Stomach (tissue), 19 donors: ENCODE measurements at places on chromosomes 3 and 15. TPM values are rescaled to one million over a fixed set of nuclear protein-coding genes. Genes with fewer than 3 reads are reported as not detected.

Gene NPAP1
- not detected for total RNA-seq

Gene AVEN
- 13.2 TPM for total RNA-seq

- no peak for DNase-seq
These were observed 136.2 kb downstream of the TJP1 start for GRCh38 chr15:29686079-29686425.

GRCh38 chr3:122213650-122214049, 30.2 kb downstream of the CASR start:
- no peak for DNase-seq

Gene SLC15A2
- 16.5 TPM for total RNA-seq

- peak; percentile 40 for DNase-seq
These were observed 68.5 kb downstream of the MYO1E start for GRCh38 chr15:59304034-59304795.

Gene LRRC57
- total RNA-seq = 67.9 TPM

Gene ISL2
- total RNA-seq = 4.0 TPM

DNA sequence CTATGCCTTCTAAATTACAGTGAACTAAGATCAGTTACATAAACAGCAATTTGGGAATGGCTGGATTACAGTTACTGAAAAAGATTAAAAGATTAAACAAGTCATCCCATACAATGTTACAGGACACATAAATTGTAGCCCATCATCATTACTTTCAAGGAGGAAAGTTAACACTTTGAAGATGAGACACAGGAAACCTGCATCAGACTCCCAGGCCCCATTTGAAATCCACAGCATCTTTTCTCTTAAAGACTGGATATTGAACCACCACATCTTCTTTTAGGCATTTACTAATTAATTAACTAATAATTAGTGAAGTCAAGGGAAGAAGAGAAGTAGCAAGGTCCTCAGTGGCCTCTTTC, 170.2 kb downstream of the PLCL2 start:
- no peak for DNase-seq

DNA sequence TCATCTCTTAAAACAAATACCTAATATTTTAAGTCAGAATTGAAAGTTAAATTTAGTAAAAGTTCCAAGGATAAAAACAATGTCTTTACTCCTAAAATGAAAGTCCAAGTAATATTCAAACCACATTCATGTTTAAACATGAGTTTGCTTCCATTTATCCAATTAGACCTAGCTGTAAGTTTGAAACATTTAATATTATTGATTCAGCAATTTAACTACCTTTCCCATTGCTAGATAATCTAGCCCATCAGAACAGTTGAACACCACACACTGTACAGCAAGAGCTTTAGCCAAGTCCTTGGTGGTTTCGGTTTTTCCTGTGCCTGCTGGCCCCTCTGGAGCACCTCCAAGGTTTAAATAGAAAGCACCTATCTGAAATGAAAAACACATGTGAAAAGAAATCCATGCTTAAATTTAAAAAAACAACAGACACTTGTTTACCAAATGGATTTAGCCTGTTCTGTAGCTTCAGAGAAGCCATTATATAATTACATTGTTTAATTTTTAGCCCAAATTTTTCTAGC, 97.8 kb downstream of the DNAH12 start:
- DNase-seq = no peak

DNA sequence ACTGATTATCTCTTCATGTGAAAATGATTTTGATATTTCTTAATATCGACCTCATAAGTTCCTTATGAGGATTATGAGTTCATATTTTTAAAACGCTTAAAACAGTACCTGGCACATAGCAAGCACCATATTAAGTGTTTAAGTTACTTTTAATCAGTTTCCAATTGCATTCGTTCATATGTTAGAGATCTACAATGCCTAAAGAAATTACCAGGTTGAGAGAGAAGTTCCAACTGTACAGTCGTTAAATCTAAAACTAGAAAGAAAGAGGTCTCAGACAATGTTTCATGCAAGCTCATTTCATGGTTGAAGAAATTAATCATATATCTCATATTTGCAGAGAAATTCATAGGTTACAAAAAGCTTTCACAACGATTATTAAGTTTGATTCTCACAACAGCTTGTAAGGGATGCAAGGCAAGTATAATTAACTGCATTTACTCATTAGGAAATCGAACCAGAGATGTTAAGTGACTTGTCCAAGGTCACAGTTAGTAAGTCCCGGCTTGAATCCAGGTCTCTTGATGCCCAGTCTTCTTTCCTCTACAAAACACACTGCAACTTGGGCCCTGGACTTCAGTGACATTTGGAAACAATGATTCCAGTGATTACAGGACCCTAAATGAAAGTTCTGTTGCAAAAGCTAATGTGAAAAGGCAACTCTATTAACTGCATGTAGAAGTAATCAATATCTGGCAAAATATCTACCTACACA, 1.3 kb downstream of the MYO5A start:
- no peak for DNase-seq

DNA sequence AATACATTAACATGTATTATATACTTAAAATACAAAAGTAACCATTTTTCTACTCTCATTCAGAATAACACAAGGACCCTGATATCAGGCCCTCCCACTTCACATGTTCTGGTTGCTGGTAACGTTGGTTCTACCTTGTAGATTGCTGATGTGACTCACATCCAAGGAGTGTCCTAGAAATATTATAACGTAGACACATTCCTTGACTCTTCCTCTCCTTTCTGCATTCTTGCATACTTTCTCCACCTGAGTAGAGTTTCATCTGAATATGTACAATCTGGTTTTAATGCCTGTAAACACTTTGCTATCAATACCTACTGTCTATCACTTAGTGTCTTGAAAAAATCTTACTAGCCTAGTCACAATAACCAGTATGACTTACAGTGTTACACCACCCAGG, 35.0 kb upstream of the NEDD4 start:
- no peak for DNase-seq

DNA sequence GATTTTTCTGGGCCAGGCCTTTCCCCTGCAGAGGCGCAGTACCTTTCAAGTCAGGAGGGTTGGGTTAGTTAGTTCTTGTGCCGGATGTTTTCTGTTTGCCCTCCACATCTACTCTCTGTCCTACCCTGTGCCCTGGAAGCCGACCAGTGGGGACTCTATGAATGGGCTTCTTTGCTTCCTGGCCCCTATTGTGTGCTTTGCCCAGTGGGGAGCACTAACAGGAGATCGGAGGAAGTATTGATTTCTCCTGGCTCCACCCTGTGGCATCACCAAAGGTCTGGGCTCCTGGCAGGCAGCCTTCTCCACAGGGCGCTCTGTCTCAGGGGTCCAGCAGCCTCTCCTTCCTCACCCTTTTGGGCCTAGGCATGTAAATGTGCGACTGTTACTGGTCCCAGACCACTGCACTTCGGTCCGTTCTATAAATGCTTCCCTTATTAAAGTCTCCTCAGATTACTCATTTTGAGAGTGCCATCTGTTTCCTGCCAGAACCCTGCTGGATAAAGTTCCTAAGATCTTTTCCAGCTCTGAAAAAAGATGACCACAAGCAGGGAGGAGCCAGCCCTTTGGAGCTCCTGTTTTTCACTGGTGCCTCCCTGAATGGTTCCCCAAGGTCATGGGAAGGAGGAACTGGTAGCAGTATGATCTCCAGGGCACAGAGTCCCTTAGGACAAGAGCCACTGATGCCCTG, 44.5 kb downstream of the CTDSPL start:
- no peak for DNase-seq

Gene ZNF639
- total RNA-seq = 37.3 TPM

DNA sequence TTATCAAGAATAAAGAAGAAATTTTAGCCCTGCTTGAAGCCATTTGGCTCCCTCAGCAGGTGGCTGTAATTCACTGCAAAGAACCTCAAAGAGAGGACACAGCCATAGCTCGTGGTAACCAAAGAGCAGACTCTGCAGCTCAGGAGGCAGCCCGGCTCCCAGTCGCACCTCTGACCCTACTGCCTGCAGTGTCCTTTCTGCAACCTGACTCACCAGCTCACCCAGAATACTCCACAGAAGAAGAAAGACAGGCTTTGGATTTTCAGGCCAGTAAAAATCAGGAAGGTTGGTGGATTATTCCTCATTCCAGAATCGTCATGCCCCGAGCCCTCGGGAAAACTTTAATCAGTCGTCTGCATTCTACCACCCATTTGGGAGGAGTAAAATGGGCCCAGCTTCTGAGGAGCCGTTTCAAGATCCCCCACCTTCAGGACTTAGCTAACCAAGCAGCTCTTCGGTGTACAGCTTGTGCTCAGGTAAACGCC, 38.6 kb downstream of the ZBTB11 start:
- no peak for DNase-seq

- no peak for DNase-seq
These were observed 45.8 kb upstream of the FSIP1 start for GRCh38 chr15:39828374-39828931.

DNA sequence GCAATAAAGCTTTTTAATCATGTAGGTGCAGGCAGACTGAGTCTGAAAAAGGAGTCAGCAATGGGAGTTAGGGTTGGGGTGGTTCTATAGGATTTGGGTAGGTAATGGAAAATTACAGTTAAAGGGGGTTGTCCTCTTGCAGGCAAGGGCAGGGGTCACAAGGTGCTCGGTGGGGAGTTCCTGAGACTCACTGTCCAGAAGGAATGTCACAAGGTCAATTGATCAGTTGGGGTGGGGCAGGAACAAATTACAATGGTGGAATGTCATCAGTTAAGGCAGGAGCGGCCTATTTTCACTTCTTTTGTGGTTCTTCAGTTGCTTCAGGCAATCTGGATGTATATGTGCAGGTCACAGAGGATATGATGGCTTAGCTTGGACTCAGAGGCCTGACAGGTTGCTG, 13.9 kb downstream of the CCR5AS start:
- DNase-seq = no peak

DNA sequence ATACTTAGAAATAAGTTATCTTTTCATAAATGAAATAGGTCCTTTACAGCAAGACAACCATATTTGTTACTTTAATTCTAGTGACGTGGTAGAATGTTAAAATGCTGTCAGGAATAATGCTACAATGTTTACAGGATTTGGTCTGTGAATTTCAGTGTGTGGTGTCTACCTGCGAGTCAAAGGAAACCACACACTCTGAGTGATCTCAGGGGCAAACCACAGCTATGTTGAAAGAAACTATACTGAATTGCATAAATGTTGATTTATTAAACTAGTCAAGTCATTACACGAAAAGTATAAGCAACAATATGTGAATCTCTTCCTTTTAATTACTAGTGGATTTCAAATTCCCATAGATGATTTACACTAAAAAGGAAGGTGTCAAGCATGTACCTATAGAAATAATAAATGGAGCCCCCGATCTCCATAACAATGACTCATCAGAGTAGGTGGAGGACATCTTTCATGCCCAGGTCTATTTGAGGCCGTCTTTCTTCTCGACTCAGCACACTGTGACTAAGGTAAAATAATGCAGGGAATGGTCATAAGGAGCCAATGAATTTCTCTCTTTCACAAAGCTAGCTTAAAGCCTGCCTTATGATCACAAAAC, 463.0 kb downstream of the ERC2 start:
- DNase-seq = no peak
